ENCODE measurements at places on chromosomes 11 and 22. TPM values are rescaled to one million over a fixed set of nuclear protein-coding genes. Genes with fewer than 3 reads are reported as not detected.

GRCh38 chr11:126152586-126152985 is 58.9 kb downstream of the RPUSD4 start:
- no peak overlapping the region for H3K4me3 ChIP-seq
- no peak for DNase-seq
- H3K27ac ChIP-seq, result no peak overlapping the region
- no peaks in the 10 kb centered on the region for H3K4me1 ChIP-seq
- peaks cover 23% of the 10 kb centered on the region for H3K27me3 ChIP-seq

DNA sequence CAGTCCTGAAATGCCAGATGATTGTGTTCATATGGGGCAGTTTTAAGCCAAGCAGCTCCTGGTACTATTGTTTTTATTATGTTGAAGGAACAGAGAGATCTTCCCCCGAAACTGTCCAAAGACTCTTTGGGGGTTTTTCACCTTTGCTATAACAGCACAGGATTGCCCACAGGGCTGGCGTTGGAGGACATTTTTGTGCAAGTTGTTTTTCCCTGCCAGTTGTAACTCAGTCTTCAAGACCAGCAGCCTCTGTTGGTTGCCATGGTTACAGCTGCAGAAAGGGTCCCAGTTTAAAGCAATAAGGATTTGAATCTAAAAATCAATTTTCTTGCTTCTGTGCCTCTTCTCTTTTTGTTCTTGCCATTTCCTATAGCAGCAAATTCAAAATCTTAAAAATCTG is 45.4 kb upstream of the YWHAH start:
- no peaks in the 10 kb centered on the region for H3K4me1 ChIP-seq
- H3K36me3 ChIP-seq, result peaks cover 74% of the 10 kb centered on the region
- no peak overlapping the region for H3K27ac ChIP-seq
- no peak overlapping the region for H3K4me3 ChIP-seq

DNA sequence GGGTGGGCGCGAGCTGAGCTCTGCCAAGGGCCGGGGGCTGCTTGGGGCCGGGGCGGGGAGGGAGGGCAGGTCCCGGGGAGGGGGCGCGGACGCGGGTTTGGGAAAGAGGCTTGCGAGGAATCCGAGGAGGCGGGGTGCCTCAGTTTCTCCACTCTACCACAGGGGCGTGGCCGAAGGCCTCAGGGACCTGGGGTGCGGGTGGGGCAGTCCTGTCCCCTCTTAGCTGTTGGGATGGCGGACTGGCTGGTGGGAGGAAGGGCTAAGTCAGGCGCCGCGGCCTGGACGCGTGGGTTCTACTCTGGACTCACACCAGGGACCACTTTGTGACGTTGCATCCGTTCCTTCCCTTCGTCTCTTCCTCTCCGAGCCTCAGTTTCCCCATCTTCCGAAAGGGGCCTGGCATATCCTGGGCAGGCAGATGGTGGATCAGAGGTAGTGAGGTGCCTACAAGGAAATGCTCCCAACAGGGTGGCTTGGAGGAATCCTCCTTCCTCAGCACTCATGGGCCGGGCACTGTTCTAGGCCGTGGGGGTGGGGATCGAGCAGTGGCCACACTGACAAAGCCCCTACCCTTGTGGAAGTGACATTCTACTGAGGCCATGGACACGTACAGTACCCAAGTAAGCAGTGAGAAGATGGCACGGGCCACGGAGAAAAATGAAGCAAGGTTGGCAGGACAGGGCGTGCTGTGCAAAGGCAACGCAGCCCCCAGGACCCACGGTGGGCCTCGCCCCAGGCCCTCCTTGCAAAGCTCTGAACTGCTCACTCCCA is 13.2 kb downstream of the IGLL1 start:
- DNase-seq, result no peak
- H3K4me3 ChIP-seq, result peak overlapping the region; percentile 69
- H3K27me3 ChIP-seq, result peaks cover 25% of the 10 kb centered on the region
- H3K4me1 ChIP-seq, result peaks cover 7% of the 10 kb centered on the region

- no peaks in the 10 kb centered on the region for H3K27me3 ChIP-seq
- H3K4me1 ChIP-seq, result peaks cover 22% of the 10 kb centered on the region
- H3K4me3 ChIP-seq, result peak within 1 kb of the TSS; percentile 81
- peaks cover 2% of the 10 kb centered on the region for H3K36me3 ChIP-seq
- peak; percentile 81 for DNase-seq
- H3K27ac ChIP-seq, result peak within 1 kb of the TSS; percentile 85
Observed at GRCh38 chr22:37905534-37906363, at the start of gene MICALL1. Gene MICALL1, plus strand, starts transcription at chr22:37906297. Its CDS starts 126 bp downstream, at chr22:37906423.

The PGR gene
- not detected for total RNA-seq

- H3K36me3 ChIP-seq, result peaks cover 30% of the 10 kb centered on the region
- peak overlapping the region; percentile 90 for H3K4me3 ChIP-seq
- H3K4me1 ChIP-seq, result peaks cover 72% of the 10 kb centered on the region
- H3K27ac ChIP-seq, result peak overlapping the region; percentile 87
- H3K27me3 ChIP-seq, result no peaks in the 10 kb centered on the region
Observed at GRCh38 chr11:67371189-67371910, 2.0 kb downstream of the CLCF1 start.

DNA sequence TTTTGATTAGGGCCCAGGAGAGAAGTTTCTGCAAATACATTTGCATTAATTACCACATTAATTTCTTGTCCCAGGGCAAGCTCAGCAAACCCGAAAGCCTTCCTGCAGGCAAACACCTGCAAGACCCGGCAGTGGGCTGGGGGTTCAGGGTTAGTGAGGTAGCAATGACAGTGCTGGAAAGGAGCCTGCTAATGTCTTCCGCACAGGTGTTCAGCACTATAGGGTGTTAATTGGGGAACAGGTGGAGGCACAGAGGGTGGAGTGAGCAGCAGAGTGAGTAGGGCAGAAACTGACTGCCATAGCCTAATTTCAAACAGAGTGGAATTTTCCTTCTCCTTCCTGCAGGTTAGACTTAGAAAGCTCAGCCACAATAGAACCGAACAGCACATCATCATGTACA is 50.9 kb upstream of the UBASH3B start:
- no peak overlapping the region for H3K27ac ChIP-seq
- H3K4me3 ChIP-seq, result no peak overlapping the region
- peaks cover 26% of the 10 kb centered on the region for H3K27me3 ChIP-seq
- DNase-seq, result no peak

The VWCE gene
- 0.76 TPM for total RNA-seq

The MPPED1 gene
- total RNA-seq, result not detected

GRCh38 chr11:96328395-96329010 is 14.5 kb downstream of the MAML2 start:
- no peaks in the 10 kb centered on the region for H3K27me3 ChIP-seq
- H3K4me3 ChIP-seq, result no peak overlapping the region
- peaks cover 42% of the 10 kb centered on the region for H3K4me1 ChIP-seq
- peaks cover 18% of the 10 kb centered on the region for H3K36me3 ChIP-seq
- no peak overlapping the region for H3K27ac ChIP-seq
- no peak for DNase-seq

- H3K27ac ChIP-seq, result no peak overlapping the region
- H3K4me1 ChIP-seq, result peaks cover 42% of the 10 kb centered on the region
- H3K4me3 ChIP-seq, result no peak overlapping the region
- no peak for DNase-seq
Observed at GRCh38 chr11:119263352-119263940, 53.5 kb downstream of the MCAM start.

DNA sequence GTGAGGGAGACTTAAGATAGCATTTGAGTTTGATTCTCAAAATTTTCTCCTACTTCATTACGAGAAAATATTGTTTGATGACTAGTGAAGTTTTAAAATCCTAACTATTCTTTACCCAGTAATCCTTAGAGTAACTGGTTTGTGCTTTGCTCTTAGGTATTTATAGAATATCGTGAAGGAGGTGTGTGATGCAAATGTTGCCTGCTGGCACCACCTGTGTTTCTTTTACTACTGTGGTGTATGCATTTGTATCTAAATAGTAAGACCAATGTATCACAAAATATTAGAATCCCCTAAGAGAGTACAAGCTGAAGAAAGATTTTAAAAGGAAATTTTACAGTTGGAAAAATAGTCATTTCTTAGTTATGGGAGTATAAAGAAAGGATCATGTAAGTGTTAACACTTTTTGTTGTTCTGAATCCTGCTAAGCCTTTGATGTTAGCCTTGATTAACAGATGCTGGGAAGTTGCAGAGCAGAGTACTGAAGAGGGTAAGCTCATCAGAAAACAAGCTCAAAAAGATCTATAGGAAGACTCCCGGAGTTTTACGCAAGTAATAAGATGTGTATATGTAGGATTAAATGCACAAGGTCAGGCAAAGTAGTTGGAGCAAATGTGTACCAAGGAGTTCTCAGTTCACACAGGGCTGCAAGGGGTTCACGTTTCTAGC is 102.2 kb upstream of the SLC6A5 start:
- H3K4me1 ChIP-seq, result no peaks in the 10 kb centered on the region
- H3K36me3 ChIP-seq, result peaks cover 65% of the 10 kb centered on the region
- no peak overlapping the region for H3K4me3 ChIP-seq
- no peaks in the 10 kb centered on the region for H3K27me3 ChIP-seq
- DNase-seq, result no peak
